Progenitor cell of endocrine pancreas (in vitro differentiated cells): ENCODE measurements at places on chromosomes 16 and 17. TPM values are rescaled to one million over a fixed set of nuclear protein-coding genes. Genes with fewer than 3 reads are reported as not detected.

Gene AOC3
- 1.2 and 2.6 TPM in 2 replicates for total RNA-seq

Gene VMP1
- 162 and 177 TPM in 2 replicates for total RNA-seq

Gene SCIMP
- total RNA-seq = not detected in 2 replicates

Gene PRSS36
- total RNA-seq = 0.65 and 0.69 TPM in 2 replicates

Gene KRTAP4-6
- not detected in 2 replicates for total RNA-seq

Gene EXOC3L1
- total RNA-seq = not detected in 2 replicates

Gene CES3
- total RNA-seq = 2.7 and 4.8 TPM in 2 replicates

Gene ACSM2A
- total RNA-seq = not detected in 2 replicates

Gene KRT24
- total RNA-seq = not detected in 2 replicates

Gene MT1A
- total RNA-seq = not detected in 2 replicates

Gene SCNN1B
- total RNA-seq = not detected in 2 replicates

Gene KRT36
- total RNA-seq = not detected in 2 replicates

Gene TPSAB1
- total RNA-seq = not detected in 2 replicates
